ENCODE measurements at places on chromosomes 3 and 15.

GRCh38 chr3:17088602-17089313 lies 204.0 kb downstream of the PLCL2 start:
- no peak for DNase-seq

- DNase-seq: no peak
Observed at GRCh38 chr3:134325061-134325705, 49.1 kb downstream of the AMOTL2 start.

GRCh38 chr3:100548053-100548452 lies 55.6 kb downstream of the TMEM45A start:
- DNase-seq: no peak

GRCh38 chr15:64535460-64536243 lies 75.3 kb downstream of the ZNF609 start:
- DNase-seq: no peak

DNA sequence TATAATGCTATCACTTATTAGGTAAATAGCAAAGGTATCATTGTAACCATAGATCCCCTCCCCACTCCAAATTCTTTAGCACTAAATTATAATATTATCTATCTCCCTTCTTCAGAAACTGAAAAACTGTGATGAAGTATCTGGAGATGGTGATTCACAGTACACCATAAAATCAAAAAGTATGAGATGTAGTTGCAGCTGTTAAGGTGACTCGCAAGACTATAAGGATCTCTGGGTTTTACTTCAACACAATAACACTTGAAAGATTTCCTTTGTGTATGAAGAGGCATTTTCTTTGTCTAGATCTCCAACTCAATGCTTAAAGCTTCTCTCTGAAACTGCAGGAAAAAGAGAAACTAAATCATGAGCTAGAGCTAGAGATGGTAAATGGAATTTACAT lies 46.9 kb downstream of the IFT57 start:
- no peak for DNase-seq

DNA sequence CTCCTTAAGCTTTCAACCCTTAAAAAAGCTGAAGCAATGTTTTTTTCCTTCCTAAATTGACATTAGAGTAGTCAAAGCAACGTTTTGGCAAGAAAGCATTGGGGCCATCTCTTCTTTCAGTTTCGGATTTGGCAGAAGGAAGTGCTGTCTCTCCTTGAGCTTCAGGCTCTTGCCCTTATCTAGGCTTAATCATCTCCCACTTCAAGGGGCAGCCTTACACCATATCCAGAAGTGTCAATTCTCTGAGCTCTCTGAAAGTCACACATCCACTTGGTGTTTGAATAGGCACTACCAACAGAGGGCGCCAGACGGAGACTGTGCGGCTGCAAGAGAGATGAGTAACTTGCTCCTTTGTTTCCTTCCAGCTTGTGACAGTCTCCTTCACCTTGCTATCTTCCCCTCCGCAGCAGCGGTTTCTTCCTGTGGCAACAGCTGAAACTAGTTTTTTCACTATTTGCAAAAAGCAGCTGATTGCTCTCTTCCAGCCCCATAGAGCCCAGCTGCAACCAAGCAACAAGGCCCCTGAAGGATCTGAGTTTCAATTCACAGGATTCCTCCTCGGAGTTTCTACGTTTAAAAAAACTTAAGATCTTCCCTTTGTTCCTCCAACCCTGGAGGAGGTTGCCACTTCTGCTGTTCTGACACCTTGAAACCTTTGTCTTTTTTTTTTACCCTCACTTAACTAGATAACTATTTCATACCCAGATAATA lies 147.0 kb upstream of the SLCO3A1 start:
- DNase-seq: peak; percentile 76

- peak; percentile 27 for DNase-seq
Observed at GRCh38 chr3:184227481-184227935, 1.9 kb upstream of the VWA5B2 start.

- DNase-seq: no peak
Observed at GRCh38 chr15:38187630-38188313, 64.9 kb upstream of the SPRED1 start.

GRCh38 chr3:69370901-69371301 lies 15.0 kb downstream of the FRMD4B start:
- DNase-seq: no peak

GRCh38 chr3:188742755-188743550 lies 428.8 kb upstream of the TPRG1 start:
- DNase-seq: no peak
